ENCODE measurements at places on chromosomes 6 and 20.

DNA sequence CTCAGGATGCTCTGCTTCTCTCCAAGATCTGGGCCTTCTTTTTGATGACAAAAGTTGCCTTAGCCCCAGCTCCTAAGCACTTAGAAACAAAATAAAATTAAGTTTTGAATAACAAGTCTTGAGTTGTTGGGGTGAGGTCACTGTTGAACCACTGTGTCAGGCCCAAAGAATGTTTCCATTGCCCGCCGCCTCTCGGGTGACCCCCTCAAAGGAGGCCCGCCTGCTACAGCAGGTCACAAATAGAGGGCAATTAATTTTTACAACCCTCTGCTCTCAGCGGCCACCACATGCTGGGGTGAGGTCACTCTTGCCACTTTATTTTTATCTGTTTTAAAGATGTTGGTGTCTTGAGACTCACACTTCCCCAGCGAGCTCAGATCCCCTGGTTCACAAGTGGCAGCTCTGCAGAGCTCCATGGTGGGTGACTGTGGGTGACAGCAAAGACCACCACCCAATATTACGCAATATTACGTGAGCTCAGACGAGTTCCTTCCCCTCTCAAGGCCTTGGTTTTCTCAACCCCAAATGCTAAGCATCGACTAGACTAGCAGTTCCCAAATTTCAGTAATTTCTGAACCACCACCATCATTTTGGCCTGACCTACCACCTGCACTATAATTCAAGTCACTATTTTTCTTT is 247.7 kb upstream of the PMEPA1 start:
- no peak for DNase-seq

DNA sequence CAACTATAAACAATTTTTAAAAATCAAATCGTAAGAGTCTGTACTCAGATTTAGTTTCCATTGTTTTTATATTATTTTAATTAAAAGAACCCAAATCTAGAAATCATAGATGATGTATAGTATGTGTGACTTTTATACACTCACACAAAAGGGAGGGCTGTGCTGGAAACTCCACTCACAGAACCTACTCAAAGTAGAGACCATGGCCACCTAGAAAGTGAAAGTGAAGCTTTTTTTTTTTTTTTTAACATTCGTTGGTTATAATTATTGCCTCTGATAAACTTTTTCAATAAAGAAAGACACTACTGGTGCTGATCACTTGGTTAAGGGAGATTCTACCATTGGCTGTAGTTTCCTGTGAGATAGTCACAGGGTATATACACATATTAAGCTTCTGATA is 37.9 kb upstream of the PRL start:
- no peak for DNase-seq

DNA sequence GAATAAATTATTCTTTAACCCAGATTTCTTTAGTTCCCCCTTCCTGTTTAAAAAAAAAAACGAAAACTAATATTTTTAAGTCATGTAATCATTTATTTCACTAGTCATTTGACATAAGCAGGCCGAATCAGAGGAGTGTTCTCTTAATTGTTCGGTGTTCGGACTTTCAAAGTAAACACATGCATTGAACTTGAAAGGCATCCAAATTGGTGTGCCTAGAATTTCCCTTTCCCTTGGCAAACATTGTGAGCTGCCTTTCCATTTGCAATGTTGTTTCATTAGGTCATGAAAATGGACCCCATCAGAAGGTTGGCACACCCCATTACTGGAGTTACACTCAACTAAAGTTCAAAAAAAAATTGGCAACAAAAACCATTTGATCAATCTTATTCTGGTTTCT is 283.0 kb upstream of the MARCKS start:
- DNase-seq: no peak

DNA sequence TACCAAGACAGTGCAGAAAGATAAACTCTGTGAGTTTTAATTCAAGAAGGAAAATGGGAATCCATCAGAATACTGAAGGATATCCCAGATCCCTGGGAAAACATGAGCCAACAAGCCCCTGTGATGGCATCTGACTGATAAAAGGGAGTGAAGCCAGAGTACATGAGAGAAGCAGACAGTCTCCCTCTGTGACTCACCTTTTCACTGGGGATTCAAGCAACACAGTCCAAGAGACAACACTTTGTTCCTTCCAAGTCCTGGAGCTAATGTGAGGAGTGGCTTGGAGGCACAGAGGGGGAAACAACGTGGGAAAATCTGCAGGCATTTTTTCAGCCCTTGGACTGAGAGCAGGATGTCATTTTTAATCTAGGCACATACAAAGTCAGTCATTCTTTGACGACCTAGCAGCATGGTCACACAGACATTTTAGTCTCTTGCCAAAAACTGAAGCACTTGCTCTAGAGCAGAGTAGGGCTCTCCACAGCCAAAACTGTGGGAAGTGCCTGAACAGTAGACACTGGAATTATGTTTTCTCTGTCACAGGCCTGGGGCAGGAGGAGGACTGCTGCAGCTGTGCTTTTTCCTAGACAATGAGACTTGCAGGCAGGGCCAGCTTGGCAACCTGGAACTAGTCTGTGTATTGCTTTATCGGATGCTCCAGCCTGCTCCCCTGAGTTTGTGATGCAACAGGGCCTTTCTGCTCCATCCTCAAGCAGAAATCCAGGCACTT is 465.0 kb upstream of the GJE1 start:
- DNase-seq: no peak

- DNase-seq: no peak
These were observed 45.4 kb downstream of the SYNJ2 start for GRCh38 chr6:158026901-158027589.

DNA sequence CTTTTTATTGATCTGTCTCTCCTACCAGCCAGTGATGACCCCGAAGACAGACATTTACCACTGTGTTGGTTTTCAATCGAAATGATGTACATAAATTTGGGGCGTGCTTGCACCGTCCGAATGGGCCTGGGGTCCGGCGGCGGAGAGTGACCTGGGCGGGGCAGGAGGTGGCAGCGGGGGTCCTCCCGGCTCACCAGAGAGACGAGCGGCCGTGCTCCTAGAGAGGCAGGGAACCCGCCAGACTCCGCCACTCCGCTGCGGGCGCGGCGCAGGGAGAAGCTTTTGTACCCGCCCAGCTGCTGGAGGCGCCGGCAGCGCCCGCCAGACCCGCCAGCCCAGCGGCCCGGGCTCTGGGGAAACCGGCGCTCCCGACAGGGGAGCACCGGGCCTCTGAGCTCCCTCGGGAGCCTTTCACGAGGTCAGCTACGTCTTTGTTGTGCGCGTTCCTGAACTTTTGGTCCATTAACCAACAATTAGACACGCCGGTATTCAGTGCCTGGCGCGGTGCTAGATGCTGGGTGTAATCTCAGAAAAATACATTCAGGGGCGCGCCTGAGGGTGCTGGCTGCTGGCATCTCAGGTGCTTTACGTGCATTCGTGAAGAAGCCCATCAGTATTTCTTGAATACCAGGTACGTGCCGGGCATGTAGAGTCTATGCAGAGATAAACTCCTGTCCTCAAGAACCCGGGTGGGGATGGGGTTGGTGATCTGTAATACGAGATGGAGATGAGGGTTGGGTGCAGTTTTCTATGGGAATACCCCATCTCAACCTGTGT is at the start of gene PGBD1:
TSS of gene PGBD1 (plus strand) at position 285 of the 777 bp plus-strand sequence. CDS start 2,242 bp downstream, outside the sequence.
- DNase-seq: peak; percentile 25
